Mammary microvascular endothelial cell (primary cell): ENCODE measurements at places on chromosomes 7 and 10. TPM values are rescaled to one million over a fixed set of nuclear protein-coding genes. Genes with fewer than 3 reads are reported as not detected.

The DNAH11 gene
- 4.6 and 8.5 TPM in 2 replicates for total RNA-seq

The CARD11 gene
- 0.25 and 0.27 TPM in 2 replicates for total RNA-seq

The DRGX gene
- not detected in 2 replicates for total RNA-seq

The SMKR1 gene
- 0.30 and 1.2 TPM in 2 replicates for total RNA-seq

The TMEM176B gene
- total RNA-seq, result not detected in 2 replicates

The NEUROD6 gene
- not detected in 2 replicates for total RNA-seq

The WASHC2C gene
- 35.1 and 38.9 TPM in 2 replicates for total RNA-seq
